ENCODE measurements at places on chromosomes 5 and 9.

- no peak for DNase-seq
Observed at GRCh38 chr5:38401145-38401544, 142.8 kb downstream of the EGFLAM start.

- no peak for DNase-seq
Observed at GRCh38 chr9:37938121-37938891, 34.4 kb upstream of the SLC25A51 start.

DNA sequence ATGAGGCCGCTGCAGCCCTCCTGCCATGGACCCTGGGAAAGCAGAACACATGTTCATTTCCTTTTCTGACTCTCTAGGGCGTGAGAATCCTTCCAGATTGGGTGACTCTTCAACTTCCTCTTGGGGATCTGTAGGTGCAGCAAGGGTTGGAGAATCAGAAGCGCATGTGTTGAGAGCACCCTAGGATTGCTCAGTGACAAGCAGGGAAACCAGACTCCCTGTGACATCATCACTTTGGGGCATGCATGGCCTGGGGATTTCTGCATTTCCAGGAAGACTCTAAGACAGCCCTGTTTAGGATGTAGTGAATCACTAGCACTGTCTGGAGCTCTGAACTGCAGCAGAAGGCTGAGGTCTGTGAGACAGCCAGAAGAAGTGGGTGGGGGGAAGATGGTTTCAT lies 15.1 kb upstream of the LCP2 start:
- no peak for DNase-seq

DNA sequence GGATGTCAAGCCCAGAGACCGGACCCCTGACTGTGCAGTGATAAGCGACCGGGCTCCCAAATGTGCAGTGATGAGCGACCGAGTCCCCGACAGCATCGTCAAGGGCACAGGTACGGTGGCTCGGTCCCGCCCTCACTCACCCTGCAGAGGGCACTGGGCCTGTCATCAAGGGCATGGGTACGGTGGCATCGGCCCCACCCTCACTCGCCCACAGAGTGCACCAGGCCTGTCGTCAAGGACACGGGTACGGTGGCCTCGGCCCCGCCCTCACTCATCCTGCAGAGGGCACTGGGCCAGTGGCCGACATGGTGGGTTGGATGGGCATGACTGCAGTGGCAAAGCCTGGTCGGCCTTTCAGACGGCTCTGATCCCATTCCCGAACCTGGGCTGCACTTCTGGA lies 9.7 kb upstream of the LRRC14B start:
- no peak for DNase-seq

GRCh38 chr5:58746321-58746720 lies 163.4 kb downstream of the RAB3C start:
- DNase-seq = no peak

DNA sequence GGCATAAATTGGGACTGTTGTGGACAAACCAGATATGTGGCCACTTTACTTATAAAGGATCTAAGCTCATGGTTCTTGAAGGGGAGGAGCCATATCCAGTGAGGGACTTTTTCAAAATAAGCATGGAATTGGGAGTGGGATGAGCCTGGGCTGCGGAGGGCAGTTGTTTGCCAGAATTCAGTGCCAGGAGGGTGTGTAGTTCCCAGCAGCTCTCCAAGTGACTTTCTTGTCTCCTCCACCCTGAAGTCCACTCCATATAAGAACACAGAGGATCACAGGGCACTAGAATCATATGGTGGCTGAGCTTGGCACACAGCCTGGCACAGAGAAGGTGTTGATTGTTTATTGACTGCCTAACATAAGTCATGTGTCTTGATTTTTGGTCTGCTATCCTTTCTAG lies 121.1 kb downstream of the CAVIN4 start:
- no peak for DNase-seq

DNA sequence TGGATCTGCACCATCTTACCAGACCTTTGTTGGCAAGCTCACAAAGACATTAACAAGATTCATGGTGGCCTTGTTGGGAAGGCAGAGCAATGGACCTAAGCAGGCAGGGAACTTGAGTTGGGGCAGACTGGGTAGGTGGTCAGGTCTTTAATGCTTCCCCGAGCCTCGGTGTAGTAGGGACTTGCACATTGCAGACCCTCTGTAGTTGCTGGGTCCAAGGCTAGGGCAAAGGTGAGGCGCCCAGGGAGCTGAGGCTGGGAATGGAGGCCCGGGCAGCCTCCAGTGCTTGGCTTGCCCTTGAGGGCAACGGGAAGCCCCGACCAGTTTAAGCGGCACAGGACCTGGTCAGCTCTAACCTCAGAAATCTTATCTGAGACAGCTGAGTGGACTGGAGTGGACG lies 24.1 kb downstream of the NKX2-5 start:
- no peak for DNase-seq

GRCh38 chr5:153926201-153926600 lies 112.5 kb downstream of the FAM114A2 start:
- DNase-seq = no peak

GRCh38 chr9:3608011-3608410 lies 82.2 kb upstream of the RFX3 start:
- no peak for DNase-seq

DNA sequence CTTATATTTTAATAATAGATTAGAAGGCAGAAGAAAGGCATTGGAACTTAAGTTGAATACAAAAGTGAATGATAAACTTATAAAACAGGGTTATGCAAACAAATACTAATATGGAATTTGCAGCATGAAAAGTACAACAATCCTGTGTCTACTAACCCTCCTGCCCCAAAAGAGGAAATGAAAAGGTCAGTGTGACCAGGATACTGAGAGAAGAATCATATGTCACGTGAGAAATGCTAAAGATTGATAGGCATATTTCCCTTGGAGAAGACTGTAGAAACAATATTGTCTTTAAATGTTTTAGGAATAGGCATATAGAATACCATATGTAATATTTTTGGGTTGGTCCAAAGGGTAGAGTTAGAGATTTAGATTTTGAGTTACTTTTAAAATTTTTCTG lies 3.8 kb downstream of the WDR36 start:
- no peak for DNase-seq

DNA sequence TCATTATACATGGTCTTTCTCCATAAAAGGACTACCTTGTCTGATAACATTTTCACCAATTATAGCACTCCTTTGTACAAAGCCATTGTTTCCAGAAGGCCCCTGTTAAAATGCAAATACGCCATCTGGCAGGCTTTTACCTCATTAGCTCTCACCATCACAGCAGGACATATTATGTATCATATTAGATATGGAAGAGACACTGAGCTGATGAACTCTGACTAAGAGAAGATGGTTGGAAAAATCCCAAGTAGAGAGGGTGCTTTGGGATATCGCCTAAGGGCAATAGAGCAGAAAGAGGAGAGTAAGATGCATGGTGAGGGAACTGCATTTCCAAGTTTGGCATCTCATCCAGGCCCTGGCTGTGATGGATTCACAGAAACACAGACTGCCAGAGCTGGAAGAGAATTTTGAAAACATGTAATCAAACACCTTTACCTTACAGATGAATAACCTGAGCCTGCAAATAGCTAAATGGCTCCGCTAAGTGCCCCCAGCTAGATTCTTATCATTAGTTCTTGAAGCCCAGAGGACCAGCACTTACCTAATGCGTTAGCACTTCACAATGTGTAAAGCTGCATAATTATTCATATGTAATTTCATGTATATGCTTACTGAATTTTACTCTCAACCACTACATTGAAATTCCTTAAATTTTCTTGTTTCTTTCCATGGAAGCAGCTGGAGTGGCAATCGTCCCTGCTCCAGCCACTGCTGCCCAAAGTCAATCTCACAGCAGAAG lies 393.6 kb upstream of the IZUMO3 start:
- no peak for DNase-seq

- no peak for DNase-seq
Observed at GRCh38 chr5:149278451-149279210, 7.0 kb downstream of the AFAP1L1 start.

DNA sequence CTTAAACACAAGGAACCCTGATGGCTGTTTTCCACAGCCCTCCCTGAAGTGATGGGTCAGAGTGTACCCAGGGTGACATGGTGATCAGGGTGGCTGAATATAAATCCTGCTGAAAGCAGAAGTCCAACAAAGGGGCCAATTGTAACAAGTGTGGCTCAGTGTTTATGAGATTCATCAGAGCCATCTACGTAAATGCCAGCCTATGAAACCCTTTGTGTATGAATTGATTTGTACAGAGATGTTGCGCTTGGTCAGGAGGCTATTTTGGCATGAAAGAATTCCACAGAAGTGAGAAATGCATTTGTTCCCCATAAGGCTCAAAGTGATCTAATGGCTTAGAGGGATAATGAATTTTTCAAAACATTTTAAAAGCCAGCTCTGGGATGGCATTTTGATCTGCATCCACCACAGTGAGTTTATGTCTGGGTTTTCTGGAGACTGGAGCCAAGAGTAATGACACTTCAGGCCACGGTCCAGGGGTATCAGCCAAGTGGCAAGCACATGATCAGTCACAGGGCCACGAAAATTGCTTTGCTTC lies 12.4 kb downstream of the PRUNE2 start:
- no peak for DNase-seq

- no peak for DNase-seq
Observed at GRCh38 chr5:173481821-173482220, 134.6 kb downstream of the BOD1 start.

DNA sequence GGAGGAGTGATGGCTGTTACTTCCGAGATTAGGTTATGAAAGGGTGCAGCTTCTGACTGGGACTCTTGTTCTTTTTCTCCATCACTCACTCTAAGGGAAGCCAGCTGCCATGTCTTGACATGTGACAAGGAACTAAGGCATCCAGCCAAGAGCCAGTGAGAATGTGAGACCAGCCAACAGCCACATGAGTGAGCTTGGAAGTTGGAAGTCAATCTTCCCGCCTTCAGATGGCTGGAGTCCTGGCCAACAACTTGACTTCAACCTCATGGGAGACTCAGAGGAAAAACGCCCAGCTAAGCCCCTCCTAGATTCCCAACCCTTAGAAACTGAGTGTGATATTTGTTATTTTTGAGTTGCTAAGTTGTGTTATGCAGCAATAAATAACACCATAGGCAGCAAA lies 201.1 kb downstream of the SNX18 start:
- peak; percentile 64 for DNase-seq

- DNase-seq = no peak
Observed at GRCh38 chr5:114319821-114320220, 42.0 kb upstream of the KCNN2 start.

GRCh38 chr5:109744261-109744660 lies 54.5 kb downstream of the MAN2A1 start:
- DNase-seq = no peak

GRCh38 chr5:26553079-26553478 lies 485.3 kb downstream of the CDH9 start:
- DNase-seq = no peak

- no peak for DNase-seq
Observed at GRCh38 chr5:55483885-55484284, 50.9 kb downstream of the PLPP1 start.

DNA sequence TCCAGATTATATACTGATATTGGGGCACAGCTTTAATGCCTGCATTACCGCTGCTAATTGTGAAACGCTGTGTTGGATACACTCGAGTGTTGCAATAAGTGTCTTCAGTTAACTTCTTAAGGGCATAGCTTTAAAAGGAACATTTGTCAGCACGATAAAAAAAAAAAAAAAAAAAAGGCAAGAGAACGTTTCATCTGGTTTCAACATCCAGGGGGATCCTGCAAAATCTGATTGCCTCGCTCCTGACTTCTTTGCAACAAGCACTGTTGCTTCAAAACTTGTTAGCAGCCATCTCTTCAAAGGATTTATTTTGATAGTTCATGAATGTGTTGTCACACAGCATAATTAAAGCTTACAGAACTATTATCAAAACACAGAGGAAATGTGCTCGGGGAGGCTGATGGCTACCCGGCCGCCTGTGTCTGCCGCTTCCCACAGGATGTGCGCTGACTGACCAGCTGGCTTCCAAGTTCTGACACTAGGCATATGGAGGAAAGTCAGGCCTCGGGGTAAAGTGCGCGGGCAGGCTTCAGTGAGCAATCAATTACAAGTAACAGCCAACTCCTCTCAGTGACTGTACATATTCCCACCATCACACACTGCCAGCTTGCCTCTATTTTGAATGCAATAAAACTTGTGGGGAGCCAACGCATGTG lies 77.7 kb downstream of the EBF1 start:
- DNase-seq = no peak

DNA sequence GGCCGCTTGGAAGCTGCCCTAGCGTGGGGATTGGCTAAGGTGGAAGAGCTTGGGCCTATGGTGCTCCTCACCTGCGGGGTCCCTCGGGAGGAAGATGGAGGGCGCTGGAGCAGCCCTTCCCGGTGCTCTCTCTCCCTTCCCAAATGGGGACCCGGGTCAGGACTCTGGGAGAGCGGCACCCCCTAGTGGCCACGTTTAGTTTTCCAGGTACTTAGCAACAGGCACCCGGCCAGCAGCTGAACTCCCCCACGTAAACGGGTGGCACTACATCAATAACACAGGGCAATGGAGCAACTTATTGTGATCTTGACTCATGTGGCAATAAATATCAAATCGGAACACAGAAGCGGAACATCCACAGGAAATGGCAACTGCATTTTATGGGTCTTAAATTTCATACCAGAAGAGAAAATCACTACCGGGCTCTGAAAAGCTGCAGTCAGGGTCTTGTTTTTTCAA lies 316.6 kb downstream of the AGTPBP1 start:
- DNase-seq = peak; percentile 78

- DNase-seq = no peak
Observed at GRCh38 chr5:56757077-56757476, 58.3 kb upstream of the MAP3K1 start.

GRCh38 chr9:5466005-5466404 lies 15.7 kb downstream of the CD274 start:
- DNase-seq = no peak

GRCh38 chr9:87062746-87063145 lies 115.4 kb upstream of the GAS1 start:
- no peak for DNase-seq

GRCh38 chr9:87950765-87951488 lies 23.4 kb downstream of the CDK20 start:
- DNase-seq = no peak

DNA sequence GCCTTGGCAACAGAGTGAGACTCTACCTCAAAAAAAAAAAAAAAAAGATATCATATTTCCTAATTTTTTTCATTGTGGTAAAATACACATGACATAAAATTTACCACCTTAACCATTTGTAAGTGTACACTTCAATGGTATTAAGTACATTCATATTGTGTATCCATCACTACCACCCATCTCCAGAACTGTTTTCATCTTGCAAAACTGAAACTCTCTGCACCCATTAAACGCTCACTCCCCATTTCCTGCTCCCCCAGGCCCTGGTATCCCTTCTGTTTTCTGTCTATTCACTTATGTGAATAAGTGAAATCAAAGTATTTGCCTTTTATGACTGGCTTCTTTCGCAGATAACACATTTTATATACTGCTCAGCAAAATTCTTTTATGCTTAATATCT lies 12.8 kb downstream of the LRRC8A start:
- DNase-seq = no peak

- DNase-seq = no peak
Observed at GRCh38 chr5:37811866-37812265, 28.0 kb downstream of the GDNF start.

DNA sequence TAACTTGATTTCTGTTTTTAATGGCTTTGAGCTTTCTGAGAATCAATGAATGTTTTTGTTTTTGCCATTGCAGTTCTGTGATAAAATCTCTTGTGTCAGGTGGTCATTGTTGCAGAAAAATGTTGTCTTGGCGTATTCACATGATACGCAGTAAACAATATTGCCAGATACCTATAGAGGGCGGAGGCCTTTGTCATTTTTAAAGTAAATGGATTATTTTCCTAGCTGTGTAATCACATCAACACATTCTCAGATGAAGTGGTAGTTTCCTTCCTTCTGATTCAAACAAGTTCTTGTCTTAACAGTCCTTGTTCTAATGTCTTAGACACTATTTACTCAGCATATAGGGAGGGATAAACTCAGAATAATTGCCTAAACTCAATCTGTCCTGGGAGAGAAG lies 109.9 kb upstream of the DAB2 start:
- DNase-seq = no peak

All from sciatic nerve (tissue), 2 donors.